ENCODE measurements at places on chromosomes 16 and 17.

DNA sequence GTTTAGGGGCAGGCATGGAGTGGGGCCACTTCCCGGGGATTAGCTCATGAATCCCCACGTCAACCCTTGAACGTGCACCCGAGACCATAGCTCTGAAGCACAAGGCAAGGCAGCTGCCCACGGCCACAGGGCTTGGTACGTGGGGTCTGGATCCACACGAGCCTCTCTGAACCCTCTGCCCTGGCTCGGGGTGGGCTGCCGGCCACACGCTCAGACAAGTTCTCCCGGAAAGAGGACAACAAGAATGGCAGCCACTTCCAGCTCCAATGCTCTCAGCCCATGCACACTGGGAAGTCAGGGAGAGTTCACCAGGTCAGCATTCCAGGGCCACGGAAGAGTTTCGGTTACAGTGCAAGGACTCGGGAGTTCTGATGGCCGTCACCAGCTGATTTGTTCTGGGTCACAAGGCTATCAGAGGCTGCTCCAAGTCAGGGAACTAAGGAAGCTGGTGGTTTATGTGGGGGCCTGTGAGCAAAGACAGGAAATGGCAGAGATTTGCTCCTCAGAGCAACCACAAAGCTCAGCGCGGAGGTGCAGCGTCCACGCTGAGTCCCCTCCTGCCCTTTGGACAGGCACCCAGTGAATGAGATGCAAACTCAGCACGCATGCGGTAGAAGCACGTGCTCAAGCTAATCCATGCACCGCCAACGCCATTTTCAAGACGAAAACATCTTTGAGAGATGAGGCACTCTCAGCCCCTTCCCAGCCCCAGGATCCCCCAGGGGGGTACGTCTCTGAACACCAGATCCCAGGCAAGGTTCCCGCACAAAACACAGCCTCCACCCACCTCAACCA, 356.4 kb downstream of the FOXL1 start:
- peak; percentile 43 for DNase-seq

DNA sequence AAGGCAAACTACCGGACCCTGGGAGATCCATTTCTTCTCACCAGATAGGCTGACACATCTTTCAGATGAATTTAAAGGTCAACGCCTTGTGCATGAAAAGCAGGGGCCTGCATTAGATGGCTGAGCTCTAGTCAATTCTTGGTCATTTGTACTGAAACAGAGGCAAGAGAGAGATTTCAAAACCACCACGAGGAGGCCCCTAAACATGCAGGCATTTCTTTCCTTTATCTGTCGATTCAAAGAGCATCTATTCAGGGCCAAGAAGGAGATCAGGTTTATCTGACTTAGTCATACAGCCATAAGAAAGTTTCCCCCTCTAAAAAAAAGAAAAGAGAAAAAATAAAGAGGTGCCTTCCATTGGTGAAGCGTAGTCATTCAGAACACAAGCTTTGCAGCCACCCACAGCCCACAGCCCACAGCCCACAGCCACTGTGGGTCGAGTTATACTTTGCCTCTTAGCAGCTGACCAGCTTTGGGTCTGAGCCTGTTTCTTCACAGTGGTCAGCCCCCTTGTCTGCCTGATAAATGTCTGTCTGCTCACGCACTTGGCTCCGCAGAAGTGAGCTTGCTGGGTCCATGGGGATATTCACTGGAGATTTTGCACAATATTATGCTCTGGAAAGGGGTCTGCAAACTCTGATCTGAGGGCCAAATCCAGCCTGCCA, 207.5 kb downstream of the CDH13 start:
- no peak for DNase-seq

- DNase-seq, result no peak
These were observed 12.2 kb downstream of the ATP6V0D1 start for GRCh38 chr16:67468731-67469130.

DNA sequence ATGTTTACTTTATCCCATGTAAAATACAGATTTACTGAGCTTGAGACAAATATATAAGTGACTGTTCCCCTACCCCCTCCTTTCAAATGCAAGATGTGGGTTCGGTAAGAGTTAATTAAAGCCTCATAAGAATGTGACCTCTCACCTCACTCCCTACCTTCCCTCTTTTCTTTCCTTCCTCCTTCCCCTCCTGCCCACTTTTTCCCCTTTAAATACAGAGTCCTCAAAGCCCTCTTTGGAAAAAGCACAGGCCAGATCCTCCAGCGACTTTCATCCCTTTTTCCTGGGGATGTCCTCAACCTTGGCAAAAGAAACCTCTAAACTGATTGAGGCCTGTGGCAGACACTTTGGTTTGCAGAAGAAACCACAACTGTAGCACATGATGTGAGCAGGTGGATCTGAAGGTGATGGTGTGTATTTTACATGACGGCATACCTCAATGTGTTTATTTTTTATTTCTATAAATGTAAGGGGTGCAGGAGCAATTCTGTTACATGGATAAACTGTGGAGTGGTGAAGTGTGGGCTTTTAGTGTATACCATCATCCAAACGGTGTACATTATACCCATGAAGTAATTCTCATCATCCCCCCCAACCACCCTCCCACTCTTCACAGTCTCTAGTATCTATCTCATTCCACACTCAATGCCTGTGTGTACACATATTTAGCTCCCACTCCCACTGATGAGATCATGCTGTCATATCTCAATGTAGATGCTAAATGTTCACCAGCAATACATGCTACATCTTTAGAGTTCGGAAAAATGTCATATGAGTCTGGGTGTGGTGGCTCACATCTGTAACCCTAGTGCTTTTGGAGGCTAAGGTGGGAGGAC, 77.7 kb downstream of the XYLT1 start:
- no peak for DNase-seq

DNA sequence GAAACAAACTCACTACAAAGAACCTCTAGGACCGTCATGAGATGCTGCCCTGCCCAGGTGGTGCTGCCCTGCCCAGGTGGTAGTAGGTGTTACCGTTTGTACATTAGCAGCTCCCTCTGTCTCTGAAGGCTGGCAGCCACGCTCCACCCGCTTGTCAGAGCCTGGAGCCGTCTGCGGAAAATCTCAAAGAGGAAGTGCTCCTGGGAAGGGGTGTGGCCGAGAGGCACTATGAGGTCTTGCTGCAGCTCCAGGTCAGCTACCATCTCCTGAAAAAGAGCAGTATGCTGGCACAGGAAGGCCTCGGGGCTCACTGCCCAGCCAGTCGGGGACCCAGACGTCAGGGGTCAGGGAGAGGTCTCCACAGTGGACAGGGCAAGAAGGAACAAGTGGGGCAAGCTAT, 28.3 kb downstream of the ZNF276 start:
- DNase-seq, result peak; percentile 45

Data from osteoblast (primary cell).